ENCODE measurements at places on chromosomes 16 and 17.

DNA sequence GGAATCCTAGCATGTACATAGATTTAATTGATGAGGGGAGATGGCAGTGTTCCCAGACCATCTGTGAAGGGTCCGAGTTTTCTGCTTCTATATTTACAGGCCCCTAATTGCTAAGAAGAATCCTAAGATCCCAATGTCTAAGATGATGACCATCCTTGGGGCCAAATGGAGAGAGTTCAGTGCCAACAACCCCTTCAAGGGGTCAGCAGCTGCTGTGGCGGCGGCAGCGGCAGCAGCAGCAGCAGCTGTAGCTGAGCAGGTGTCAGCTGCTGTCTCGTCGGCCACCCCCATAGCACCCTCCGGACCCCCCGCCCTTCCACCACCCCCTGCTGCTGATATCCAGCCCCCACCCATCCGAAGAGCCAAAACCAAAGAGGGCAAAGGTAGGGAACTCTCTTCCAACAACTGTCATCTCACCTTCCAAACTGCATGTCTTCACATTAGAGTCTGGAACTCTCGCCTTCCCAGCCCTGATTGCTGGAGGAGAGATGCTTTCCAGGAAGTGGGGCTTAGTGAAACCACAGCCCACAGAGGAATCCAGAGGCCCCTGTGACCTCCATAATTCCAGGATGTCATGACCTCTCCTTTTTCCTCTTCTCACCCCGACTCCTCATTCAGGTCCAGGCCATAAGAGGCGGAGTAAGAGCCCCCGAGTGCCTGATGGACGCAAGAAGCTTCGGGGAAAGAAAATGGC is 4.7 kb downstream of the CHD3 start:
- DNase-seq: no peak

DNA sequence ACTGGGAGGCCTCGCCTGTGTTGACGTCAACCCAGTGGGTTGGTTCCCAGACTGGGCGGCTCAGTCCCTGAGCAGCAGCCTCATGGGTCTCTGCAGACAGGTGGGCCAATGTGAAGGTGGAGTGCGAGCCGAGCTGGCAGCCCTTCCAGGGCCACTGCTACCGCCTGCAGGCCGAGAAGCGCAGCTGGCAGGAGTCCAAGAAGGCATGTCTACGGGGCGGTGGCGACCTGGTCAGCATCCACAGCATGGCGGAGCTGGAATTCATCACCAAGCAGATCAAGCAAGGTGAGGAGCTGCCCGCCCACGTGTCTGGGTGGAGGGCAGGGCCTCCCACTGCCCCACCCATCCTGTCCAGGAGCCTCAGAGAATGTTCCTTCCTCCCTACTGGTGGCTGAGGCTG is 44.1 kb downstream of the MRC2 start:
- no peak for DNase-seq

GRCh38 chr16:4684058-4684715 is 9.2 kb upstream of the NUDT16L1 start:
- no peak for DNase-seq

DNA sequence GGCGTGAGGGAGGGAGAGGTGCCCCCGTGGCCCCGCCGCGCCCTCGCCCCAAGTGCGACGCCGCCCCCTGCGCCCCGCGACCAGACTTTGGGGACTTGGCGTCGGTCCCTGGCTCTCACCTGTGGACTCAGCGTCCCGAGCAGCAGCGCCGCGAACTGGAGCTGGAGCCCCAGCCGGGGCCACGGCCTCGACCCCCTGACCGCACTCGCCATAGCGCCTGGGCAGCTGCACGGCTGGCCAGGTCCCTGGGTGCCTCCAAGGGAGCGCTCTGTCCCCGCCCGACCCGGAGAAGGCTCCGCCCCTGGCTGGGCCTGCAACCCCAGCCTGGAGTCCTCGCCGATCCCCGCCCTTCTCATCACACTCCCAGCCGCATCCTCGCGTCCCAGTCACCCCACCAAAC is at the start of gene ERN2:
Gene ERN2 (minus strand): TSS at position 247 of the 400 bp plus-strand sequence. CDS start 35 bp downstream, at position 212.
- DNase-seq: no peak

DNA sequence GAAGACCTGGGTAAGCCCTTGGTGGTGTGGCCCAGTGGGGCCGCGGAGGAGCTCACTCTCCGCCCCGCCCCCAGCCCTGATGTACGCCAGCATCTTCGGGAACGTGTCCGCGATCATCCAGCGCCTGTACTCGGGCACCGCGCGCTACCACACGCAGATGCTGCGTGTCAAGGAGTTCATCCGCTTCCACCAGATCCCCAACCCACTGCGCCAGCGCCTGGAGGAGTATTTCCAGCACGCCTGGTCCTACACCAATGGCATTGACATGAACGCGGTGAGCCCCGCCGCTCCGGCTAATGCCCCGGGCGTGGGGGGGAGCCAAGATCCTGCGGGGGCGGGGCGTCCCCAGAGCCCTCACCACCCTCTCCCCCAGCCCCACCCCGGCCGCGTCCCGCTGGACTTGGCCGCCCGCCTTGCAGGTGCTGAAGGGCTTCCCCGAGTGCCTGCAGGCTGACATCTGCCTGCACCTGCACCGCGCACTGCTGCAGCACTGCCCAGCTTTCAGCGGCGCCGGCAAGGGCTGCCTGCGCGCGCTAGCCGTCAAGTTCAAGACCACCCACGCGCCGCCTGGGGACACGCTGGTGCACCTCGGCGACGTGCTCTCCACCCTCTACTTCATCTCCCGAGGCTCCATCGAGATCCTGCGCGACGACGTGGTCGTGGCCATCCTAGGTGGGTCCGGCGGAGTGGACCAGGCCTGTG is 12.1 kb upstream of the DCAF7 start:
- no peak for DNase-seq

DNA sequence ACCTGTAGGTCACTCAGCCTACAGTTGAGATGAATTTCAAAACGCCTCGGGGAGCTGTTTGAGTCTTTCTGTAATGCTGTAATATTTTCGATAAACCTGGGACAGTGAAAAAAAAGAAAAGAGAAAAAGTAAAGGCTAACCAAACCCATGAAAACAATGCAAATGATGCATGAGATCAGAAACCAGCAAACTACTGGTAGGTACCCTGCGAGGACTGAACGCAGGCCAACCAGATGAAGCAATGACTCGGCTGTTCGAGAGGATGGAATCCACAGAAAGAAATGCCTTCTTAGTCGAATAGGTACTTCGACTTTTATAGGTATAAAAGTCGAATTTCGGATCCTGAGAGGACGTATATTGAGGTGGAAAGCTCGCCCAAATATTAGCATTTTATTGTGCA is 509 bp upstream of the ATAD5 start:
- DNase-seq: peak; percentile 19

- no peak for DNase-seq
These were observed at the start of gene ACSM5 for GRCh38 chr16:20409398-20410120. Gene ACSM5, plus strand, starts transcription at chr16:20409534. Its CDS starts 1,951 bp downstream, at chr16:20411485.

DNA sequence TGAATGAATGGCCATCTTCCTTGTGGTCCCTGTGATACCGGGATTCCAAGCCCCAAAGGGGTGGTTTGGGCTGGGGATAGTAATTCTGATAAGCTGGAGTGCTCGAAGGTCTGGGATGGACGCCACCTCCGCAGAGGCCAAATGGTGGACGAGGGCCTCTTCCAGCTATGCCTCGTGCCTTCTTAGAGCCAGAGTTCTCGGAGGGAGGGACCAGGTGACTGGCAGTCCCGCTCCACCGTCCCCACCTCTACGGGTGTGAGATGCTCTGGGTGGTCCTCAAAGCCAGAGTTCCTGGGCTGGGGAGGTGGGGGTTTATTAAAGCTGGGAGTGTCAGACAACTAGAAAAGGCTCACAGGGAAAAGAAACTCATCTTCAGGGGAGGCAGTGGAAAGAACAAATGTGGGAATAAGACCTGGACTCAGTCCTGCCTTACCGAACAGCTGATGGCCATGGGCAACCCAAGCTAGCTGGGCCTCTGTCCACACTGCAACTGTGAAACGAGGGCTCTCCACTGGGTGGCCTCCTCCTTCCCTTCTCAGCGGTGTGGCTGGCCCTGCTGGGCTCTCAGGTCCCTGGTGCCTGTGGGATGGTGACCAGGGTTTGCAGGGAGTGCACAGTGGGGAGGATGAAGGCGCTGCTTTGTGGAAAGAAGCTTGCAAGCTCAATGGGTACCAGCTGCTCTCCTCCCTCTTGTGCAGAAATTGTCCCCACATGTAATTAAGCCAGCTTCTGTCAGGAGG is 75.2 kb downstream of the N4BP1 start:
- DNase-seq: no peak

GRCh38 chr16:79283578-79283977 is 317.0 kb downstream of the MAF start:
- no peak for DNase-seq

- DNase-seq: no peak
These were observed 315.6 kb downstream of the SNX29 start for GRCh38 chr16:12291989-12292759.

DNA sequence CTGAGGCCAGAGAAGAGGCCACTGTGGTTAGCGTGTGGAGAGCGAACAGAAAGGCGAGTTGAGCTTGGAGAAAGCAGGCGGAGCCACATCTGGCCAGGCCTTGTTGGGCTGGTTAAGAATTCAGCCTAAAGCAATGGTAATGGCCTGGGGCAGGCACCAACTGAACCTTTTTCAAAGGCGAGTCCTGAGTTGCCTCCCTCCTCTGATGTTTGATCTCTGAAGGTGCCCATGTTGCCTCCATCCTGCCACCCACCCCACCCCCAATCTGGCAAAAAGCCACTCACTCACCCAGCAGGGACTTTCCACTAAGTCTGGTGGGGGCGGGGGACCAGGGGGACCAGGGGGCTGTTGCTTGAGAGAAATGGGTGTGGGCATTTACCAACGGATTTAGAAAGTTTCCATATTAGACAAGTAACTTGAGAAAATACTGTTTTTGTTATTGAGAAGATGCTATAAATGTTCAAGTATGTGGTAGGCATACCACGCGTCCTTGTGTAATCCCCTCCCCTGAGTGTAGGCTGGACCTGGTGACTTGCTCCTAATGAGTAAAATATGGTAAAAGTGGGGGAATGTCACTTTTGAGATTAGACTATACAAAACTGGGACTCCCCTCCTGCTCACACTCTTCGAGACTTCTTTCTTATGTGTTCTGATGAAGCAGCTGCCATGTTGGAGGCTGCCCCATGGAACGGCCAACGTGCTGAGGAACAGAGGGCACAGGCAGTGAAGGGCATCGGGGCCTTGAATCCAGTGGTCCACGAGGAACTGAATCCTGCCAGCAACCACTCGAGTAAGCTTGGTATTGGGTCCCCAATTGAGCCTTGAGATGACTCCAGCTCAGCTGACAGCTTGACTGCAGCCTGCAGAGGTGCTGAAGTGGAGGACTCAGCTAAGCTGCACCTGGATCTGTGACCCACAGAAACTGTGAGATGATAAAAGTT is 29.9 kb upstream of the TNS4 start:
- no peak for DNase-seq

- no peak for DNase-seq
These were observed 5.8 kb upstream of the GSE1 start for GRCh38 chr16:85607321-85607765.

GRCh38 chr17:39667945-39668924 is at the start of gene PNMT:
Gene PNMT, plus strand, starts transcription at chr17:39668453. Its CDS starts 23 bp downstream, at chr17:39668476.
- peak; percentile 53 for DNase-seq

- DNase-seq: no peak
These were observed 6.8 kb upstream of the MMP15 start for GRCh38 chr16:58018803-58019202.

- DNase-seq: no peak
These were observed 1.1 kb downstream of the LGALS9 start for GRCh38 chr17:27631897-27632725.

DNA sequence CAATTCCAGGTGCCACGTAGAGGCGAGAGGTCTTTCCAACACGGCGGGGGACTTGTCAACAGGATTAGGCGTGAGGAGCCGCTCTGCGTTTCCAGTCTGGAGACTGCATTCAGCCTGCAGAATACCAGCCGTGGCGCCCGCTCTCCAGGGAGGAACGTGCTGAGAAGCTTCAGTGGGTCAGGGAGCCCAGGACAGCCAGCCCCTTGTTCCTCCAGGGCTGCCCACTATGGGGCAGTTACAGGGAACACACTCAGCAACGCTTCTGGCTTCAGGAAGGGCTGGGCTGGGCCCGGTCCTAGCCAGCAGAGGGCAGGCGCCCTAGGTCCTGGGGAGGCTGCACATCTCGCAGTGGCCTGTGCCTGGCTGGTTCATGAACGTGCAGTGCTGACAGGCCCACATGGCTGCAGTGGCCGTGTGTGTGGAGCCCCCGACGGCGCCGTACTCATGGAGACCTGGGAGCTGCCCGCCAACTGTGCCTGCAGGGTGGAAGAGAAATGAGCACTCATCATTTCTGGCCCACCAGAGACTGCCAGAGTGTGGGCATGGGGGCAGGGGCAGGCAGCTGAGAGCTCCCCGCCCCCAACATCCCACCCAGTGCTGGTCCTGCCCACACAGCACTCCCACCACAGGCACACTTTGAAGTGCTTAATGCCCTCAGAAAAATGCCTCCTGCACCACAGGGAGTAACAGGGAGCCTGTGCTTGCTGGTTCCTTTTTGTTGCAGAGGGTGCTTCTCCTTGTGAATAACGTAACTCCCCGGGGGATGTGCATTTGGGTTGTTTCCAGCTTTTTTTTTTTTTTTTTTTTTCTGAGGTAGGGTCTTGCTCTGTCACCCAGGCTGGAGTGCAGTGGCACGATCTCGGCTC is 7.0 kb upstream of the FAAP100 start:
- no peak for DNase-seq

DNA sequence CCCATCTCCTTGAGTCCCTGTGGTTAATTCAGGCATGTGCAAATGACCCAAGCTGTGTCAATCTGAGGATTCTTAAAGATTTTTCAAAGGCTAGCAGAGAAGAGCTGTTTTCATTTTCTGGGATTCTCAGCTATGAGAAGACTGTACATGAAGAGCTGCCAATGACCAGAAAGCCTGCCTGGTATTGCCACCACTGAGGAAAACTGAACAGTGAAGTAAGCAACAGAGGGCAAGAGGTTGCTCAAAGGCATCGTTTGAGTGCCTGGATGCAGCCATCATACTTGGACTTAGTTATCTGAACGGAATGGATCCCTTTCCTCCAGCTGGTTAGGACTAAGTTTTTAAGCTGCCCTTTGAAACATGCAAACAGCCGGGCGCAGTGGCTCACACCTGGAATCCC is 38.4 kb downstream of the FAM20A start:
- DNase-seq: no peak

- DNase-seq: no peak
These were observed 35.8 kb upstream of the BHLHA9 start for GRCh38 chr17:1234455-1234854.

DNA sequence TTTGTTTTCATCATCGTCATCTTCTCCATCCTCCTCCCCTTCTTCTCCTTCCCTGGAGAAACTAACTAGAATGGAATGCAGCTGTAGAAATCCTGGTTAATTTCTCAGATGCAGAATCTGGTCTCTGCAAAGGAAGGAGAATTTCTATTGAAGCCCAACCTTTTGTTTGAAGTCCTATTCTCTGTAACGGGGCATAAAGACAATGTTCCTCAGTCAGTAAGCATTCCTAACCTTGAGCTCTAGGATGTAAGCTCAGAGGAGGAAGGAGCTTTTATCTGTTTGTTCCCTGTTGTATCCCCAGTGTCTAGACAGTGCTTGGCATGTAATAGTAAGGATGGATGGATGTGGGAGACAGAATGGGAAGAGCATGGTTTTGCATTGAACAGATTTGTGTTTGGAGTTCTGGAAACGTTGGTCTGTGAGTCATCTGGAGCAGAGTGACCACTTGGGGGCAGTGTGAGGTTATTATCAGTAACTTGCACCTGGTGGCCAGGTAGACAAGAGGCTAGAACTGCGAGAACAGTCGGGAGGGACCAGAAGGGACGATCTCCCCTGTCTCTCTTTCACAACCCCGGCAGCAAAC is 363.7 kb downstream of the SNX29 start:
- peak; percentile 53 for DNase-seq

GRCh38 chr17:78933025-78933958 is 8.1 kb upstream of the TIMP2 start:
- DNase-seq: peak; percentile 100
